ENCODE measurements at places on chromosomes 3 and 15.
A peak's percentile ranks its signal among the peaks of the same experiment; 100 is the strongest.

- DNase-seq = peak; percentile 80
These were observed 1.3 kb downstream of the MED12L start for GRCh38 chr3:151086484-151087456.

DNA sequence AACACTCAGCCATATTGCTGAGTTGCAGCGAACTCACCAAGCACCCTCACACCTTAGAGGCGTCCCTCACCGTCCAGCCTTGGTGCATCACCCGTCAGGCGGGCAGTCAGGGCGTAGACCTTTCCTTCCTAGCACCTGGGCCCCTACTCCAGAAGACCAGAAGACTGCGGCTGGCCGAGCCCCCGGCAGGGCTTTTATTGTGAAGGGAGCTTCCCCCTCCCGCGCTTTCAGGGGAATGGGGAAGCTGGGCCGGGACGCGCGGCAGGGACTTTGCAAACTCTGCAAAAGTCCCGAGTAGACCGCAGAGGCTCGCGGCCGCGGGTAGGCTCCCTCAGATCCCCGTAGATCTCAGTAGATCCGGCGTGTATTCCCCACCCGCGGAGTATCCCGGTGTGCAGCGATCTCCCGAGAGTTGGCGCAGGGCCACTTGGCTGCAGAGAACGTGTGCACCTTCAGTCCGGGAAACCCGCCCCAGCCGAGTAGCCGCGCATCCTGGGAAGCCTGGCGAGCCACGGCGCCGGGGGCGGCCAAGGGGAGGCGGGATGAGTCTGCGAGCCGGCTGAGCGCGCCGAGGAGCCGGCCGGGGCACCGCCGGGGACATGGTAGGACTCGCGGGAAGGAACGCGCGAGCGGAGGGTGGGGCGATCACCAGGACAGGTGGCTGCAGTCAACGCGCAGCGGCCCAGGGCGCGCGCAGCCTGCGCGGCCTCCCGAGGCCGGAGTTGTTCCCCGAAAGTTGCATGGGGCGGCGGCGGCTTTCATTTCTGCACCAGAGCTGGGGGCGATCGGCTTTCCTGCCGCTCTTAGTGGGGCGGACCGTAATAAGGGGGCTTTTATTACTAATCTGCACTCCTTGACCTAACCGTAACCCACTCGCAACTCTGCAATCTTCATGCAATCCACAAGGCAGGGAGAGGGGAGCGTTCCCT, at the start of gene GASK1A:
Gene GASK1A, plus strand, starts transcription at position 268 of the 929 bp plus-strand sequence. Its CDS starts 332 bp downstream, at position 600.
- peak; percentile 29 for DNase-seq

DNA sequence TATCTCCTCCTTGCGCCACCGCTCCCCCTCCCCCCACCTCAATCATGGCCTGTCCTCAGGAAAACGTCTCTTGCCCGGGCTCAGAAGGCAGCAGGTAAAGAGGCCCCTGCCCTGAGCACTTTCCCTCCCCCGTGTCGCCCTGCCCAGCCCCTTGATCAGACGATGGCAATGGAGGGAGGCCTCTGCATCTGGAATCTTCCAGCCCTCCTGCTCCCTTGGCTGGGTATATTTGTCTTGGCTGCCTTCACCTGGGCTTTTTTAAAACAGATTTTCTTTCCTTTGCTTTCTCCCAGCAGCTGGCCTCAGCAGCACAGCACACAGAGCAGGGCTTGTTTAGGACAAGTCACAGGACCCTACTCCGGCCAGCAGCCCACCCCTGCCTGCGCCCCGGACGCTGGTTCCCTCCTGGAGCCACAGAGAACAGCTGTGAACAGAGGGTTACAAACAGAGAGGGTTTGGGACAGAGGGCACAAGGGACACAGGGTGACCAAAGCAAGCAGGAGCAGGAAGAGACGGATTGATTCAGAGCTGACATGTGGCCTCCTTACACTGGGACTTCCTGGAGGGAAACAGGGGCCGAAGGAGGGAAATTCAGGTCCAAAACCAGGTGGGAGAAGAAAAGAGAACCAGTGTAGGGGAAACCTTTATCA, 78.7 kb downstream of the ISG20 start:
- DNase-seq = no peak

DNA sequence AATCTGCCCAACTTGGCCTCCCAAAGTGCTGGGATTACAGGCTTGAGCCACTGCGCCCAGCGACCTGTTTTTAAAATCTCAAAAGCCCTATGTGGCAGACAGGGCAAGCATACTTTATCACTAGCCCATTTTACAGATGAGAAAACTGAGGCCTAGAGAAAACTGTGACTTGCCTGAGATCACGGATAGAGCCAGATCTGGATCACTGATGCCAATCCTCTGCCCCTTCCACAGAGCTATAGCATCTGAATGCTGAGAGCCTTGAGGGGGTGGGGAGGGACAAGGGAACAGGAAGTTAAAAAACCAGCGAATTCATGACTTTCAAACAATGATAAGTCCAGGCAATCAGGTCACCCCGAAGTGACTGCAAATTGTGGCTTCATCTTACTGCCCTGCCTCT, 7.3 kb downstream of the ANKRD63 start:
- no peak for DNase-seq

- no peak for DNase-seq
These were observed 92.2 kb upstream of the AGTR1 start for GRCh38 chr3:148605521-148605920.

DNA sequence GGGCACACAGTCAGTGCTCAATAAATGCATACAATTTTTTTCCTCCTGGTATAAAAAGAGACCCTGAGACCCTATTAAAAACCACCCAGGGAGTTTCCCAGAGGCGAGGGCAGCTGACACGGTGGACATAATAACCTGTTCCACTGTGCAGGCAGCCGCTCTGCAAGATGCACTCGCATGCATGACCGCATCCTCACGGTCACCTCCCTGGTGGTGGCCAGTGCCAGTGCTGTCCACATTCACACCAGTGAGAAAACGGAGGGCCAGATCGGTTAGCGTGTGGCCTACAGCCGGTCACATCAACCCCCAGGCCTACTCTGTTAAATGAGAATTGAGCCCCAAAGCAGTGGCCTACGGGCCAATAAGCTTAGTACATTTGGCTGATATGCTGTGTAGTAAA, 24.8 kb downstream of the SH3BP5 start:
- DNase-seq = no peak

GRCh38 chr3:196995027-196995426, 26.4 kb upstream of the PIGZ start:
- DNase-seq = no peak

GRCh38 chr3:189292667-189293484, 121.1 kb downstream of the TPRG1 start:
- no peak for DNase-seq

DNA sequence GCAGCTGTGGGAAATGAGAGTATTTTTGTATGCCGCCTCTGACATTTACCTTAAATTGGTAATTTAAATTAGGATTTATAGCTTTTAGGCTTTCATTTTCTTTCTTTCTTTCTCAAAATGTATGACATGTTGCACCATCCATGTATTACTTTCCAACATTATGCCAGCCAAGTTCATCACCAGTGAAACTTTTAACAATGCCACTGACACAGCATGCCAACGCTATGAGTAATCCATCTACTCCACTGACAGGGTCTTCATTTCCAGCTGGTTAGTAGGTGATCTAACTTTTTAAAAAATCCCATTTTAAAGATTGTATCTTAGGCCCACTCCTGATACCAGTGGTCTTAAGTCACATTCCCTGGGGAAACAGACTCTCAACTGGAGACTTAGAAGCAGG, 21.8 kb upstream of the CLDN16 start:
- no peak for DNase-seq

DNA sequence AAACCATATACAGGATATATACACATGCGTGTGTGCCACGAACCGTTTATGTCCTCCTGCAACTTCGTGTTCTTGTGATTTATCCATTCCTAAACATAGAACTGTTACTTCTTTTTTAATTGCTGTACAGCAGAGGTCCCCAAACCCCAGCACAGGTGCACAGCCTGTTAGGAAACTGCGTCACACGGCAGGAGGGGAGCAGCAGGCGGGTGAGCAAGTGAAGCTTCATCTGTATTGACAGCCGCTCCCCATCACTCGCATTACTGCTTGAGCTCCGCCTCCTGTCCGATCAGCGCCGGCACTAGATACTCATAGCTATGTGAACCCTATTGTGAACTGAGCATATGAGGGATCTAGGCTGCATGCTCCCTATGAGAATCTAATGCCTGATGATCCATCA, 34.9 kb upstream of the NRROS start:
- peak; percentile 74 for DNase-seq

DNA sequence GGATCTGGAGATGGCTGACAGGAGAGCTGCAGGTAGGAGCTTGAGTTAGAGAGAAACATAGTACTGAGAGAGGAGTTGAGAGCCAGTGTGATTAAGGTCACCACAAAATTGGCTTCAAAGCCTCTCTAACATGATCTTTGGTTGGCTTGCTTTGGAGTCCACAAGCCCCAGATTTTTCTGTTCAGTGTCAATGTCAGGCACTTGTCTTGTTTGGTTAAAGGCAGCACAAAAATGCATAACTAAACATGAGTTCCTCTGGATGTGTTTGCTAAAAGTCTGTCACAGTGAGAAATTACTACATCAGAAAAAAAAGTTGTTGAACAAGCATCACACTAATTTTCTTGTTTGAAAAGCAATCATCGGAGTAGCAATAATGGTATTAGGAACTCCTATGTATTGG, 440.5 kb downstream of the NTRK3 start:
- DNase-seq = no peak

DNA sequence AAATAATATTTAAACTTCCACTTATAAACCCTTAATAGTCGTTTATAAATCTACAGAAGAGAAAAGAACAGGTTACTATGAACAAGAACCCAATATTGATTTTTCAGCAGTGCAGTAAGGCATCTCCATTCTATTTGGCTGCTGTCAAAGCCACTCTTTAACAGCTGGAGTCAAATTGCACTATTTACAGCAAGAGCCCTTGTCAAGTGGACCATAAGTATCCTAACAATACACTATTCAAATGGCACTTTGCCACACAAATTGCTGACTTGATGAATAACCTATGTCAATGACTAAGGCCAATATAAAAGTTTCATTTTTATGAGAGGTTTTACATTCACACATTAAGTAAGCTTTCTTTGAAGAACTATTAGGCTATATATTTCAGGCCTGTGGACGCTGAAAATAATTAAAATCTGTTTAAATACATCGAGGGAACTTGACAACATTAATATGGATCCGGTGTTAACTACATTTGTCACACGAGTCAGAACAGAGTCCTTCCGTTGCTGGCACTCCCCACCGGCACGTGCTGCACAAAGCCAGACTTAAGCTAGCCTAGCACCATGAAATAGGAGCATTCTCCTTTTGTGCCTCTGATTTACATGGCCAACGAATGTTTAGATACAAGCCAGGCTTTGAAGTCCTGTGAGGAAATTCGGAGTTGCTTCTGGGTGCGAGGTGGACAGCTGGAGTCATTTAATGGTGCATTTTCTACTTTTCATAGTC, 100.5 kb downstream of the WDR72 start:
- no peak for DNase-seq

DNA sequence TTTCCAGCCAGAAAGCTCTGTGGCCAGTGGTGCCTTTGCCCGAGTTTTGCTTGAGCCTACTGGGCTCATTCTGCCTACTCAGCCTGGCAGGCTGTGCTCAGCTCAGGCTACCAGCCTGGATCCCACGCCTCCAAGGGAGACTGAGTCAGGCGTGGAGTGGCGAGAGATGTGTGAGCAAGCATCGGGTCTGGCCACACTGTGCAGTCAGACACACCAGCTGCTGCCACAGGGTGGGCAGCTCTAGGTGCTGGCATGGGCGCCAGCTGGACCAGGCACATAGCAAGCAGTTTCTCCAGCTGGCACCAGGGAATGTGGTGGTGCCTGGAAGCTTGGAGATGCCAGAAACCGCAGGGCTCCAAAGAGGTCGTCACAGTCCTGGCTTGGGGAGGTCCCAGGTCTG, 498.5 kb upstream of the CNTN4 start:
- DNase-seq = no peak

GRCh38 chr3:149247008-149247710, 25.5 kb upstream of the CP start:
- DNase-seq = no peak

GRCh38 chr3:9649791-9650521, 651 bp downstream of the MTMR14 start:
- DNase-seq = peak; percentile 25

DNA sequence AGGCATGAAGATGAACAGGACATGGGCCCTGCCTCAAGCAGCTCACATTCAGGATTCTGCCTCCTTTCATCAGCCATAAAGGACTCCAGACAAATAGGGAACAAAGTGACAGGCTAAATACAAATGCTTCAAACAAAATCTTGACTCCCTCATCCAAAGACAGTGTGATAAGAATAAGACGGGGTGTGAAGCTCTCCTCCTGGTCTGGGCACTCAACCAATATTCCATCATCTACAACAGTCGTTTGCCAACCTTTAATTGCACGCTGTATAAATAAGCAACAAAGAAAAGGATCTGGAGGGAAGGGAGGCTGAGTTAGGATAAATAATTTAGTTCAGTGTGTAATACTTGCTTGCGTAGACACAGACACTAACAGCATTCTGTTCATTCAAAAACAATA, 5.4 kb downstream of the CCDC54 start:
- DNase-seq = no peak

GRCh38 chr3:74605437-74605836, 9.0 kb downstream of the CNTN3 start:
- no peak for DNase-seq

DNA sequence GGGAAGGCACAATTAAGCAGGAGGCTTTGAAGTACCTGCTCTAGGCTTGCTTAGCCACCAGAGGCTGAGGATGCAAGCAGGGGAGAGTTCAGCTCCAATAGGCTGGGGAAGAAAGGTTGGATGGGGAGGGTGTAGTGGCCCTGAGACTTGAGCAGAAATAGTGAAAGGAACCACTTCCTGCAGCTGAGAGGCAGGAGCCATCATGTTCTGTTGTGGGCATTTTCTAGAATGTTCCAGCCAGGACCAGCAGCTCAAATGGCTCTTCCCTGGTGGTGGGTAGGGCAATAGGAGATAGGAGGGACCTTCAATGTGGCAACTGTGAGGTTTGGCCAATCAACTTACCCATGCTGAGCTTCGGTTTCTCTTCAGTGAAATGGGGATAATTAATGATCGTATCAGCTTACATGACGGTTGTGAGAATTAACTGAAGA, 79.1 kb upstream of the CGNL1 start:
- DNase-seq = no peak

DNA sequence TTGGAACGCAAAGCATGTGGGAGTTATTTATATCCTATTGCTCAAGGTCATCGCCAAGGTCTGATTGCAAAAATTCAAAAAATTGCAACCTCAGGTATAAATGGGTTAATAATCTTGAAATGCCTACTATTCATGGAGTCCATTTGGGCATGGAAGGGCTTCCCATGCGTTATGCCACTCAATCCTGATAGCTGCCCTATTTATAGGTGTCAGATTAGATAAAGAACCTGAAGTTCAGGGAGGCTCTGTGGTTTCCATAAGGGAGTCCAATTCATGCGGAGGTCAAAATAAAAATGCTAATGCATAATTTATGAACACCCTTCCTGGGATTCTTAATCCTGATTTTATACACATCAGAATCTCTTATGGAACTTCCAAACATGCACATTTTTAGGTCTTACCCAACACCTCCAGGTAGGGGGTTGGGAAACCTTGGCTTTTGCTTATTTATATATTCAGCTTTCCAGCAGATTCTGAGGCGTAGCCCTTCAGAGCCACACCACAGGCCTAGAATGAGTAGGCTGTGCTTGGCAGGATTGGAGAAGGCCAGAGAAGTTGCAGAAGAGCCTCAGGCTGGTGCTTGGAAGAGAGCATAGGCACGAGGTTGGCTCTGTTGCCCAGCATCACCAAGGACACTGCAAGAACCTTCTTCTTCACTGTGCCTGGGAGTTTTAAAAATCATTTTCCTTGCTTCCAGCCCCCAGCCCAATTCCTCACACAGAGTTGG, 324.4 kb upstream of the CFAP20DC start:
- DNase-seq = no peak
